ENCODE measurements at places on chromosomes 2 and 18.

DNA sequence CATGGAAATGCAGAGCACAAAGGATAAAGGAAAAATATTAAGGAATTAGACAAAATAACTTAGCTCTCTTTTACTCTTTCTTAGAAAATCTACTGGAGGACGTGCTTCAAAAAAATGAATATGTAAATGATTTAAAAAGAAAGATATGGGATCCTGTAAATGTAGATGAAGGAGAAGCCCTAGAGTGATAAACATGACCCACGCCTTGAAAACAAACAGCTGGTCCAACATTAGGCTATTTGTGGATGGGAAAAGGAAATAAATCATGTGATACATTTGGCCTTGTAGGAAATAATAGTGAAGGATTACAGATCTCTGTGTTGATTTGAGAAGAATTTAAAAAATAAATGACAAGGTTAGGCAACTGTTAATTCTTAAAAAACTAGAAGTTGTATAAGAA lies 492.1 kb upstream of the SLC39A10 start:
- DNase-seq: no peak

DNA sequence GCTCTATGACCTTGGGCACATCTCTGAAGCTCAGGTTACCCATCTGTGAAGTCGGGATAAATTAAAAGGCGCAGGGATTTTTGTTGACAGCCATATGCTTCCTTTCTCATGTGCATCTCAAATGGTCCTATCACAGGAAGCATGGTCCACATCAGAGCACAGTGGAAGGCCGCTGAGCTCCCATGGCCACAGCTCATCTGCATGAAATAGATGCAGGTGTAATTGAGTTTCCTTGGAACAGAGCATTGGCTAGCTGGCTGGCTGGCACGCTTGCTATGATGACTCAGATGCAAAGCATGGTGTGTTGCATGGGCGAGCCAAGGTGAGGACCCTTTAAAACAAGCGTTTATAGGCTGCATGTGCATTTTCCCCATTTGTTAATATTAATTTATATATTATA lies 79.3 kb downstream of the TXNL1 start:
- DNase-seq: no peak

DNA sequence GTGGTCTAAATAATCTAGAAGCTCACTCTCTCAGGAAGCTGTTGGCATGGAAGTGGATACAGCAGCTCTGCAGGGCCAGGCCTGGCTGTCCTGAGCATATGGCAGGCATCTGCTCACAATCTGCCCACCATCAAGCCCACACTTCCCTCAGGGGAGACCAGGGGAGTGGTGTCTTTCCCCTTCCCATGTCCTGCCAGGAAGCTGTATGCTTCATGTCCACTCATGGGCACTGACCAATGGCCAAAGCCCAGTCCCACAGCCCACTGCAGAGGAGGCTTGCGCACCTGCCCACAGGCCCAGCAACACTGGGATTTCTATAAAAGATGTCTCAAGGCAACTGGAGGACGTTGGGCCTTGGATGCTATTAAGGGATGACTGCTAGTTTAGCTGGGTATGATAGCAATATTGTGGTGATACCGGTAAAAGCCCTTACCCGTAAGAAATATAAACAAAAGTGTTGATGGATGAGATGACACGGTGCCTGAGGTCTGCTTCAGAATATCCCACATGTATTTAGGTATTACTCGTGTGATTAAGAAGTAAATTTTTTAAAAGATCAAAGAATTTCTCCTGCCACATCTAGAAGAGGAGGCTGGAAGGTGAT lies 106.7 kb upstream of the CTDP1 start:
- DNase-seq: no peak

GRCh38 chr2:39234754-39235153 lies 9.0 kb downstream of the CDKL4 start:
- no peak for DNase-seq

- DNase-seq: no peak
Measured at GRCh38 chr2:48795065-48795464, 39.5 kb upstream of the LHCGR start.

- no peak for DNase-seq
Measured at GRCh38 chr2:197254776-197255530, 55.6 kb downstream of the ANKRD44 start.

DNA sequence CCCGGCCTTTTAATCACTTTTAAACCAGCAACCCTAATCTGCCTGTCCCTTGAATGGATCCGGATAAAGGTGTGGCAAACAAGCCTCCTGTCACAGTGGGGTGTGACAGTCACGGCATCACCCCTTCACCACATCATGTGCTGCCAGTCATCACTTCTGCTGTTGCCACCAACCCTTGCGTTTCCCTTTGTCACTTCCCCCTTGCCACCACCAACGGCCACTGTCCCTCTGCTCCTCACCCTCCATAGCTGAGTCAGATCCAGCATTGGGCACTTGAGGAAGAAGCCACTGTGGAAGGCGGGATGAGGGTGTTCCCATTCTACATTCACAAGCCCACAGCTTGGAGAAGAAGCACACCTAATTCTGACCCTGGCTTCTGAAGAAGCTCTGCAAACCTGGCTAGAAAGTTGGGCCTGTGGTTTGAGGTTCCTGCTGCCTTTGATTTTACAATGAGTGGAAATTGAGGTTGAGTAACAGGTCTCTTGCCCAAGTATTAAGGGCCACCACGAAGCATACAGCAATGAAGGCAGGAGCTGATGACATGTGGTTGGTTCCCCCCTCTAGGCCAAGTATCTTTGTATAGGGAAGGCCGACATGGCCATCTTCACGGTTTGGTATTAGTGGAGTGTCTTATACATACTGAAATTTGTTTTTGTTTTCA lies 22.9 kb upstream of the DARS1 start:
- DNase-seq: no peak

DNA sequence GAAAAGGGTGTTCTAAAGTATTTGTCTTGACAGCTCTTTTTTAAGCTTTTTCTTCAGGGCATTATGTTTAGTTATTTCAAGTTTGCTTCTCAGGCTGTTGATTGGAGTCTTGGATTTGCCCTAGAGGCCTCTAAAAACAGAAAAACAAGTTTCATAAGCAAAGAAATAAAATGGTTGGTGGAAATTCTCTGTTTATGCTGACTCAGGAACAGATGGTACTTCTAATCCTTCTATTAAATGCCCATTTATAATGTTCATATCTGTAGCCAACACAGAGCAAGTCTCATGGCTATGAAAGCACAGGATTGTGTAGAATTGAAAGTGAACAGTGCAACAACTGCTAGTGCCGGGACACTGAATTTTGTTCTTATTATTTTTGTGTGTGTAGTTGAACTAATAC lies 60.4 kb downstream of the KCNJ3 start:
- no peak for DNase-seq

- DNase-seq: no peak
Measured at GRCh38 chr18:13657974-13658373, 68.4 kb downstream of the FAM210A start.

DNA sequence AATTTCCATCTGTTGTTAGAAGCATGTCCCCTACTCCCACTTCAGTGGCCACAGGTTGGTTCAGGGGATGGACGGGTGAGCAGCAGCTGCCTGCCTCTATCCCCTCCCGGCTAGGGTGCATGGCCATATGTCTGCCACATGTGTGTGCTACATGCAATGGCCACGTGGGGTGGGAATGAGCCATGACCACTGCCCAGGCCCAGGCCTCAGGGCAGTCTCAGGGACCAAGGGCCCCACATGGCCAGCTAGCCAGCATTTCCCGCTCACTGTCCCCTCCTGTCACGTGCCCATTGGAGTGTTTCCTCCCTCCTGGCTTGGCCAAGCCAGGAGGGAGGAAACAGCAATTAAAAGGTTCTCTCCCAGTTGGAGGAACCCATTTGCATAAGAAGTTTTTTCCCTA lies 117.1 kb downstream of the KCNS3 start:
- DNase-seq: no peak

GRCh38 chr18:111306-112014 lies 46.9 kb upstream of the USP14 start:
- peak; percentile 70 for DNase-seq

DNA sequence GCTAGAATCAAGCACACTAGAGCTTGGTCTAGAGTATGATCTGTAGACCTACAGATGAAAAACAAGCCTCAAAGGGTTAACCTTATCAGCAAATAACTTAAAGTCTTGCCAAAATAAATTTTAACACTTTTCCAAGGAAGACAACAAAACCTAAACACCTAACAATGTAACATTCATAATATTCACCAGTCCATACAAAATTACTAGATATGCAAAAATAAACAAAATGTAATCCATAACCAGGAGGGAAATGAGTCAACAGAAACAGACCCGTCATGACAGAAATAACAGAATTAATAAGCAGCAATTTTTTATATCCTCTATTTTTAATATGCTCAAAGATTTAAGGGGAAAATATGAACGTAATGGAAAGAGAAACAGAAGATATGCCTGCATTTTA lies 36.1 kb downstream of the TRAK2 start:
- no peak for DNase-seq

- no peak for DNase-seq
Measured at GRCh38 chr2:127877626-127878025, 8.1 kb downstream of the AMMECR1L start.

GRCh38 chr2:100640431-100641124 lies 77.8 kb downstream of the PDCL3 start:
- no peak for DNase-seq

GRCh38 chr2:71747559-71747958 lies 294.2 kb downstream of the DYSF start:
- no peak for DNase-seq

DNA sequence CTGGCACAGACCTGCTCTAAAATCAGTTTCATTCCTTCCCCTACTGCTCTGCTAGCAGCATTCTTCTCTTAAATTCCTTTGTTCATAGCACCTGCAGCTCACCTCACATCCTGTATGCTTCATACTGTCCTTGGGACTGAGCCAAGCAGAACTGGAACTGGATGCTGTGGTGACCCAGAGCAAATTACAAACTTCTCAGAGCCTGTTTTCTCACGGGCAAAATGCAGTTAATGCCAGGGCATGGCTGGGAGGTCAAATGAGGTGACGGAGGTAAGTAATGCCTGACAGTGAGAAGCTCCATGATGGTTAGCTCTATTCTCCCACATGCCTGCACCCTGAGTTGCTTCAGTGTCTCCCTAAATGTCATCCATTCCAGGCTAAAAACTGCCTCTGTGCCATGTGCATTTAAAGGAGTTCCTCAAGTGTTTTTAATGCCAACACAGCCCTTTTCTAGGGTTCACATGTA lies 29.7 kb downstream of the C2orf42 start:
- no peak for DNase-seq

DNA sequence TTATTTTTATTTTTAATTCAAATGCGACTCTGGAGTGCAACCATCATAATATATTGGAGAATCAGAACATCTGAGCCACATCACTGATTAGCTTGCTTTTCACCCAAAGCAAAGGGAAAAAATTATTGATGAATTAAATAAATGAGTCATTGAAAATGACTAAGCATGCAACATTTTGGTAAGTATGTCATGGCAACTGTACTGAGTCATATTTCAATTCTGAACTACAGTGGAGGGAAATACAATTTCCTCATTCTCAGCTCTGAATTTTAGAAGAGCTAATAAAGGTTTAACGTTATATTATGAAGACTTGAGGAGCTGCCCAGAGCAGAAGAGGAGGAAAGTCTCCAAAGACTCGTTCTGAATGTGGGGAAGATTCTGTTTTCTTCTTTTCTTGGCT lies 89.6 kb upstream of the CCDC68 start:
- no peak for DNase-seq

GRCh38 chr2:237297421-237298150 lies 116.4 kb downstream of the COL6A3 start:
- no peak for DNase-seq

DNA sequence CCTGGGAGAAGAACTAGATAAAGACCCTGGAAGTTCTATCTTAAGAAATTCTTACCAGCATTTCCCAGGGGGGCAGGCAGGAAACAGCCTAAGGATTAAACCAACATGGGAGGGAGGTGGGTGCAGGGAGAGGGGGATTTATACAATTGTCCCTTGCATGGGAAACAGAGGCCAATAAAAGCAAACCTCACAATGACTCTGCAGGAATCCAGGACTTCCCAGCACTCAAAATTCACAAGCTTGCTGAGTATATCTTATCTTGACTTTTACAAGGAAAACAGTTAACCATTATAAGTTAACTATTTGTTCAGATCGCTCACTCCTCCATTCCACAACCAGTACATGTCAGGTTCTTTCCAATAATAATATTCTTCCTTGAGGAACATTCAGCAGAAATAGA lies 241.3 kb downstream of the MREG start:
- peak; percentile 28 for DNase-seq

DNA sequence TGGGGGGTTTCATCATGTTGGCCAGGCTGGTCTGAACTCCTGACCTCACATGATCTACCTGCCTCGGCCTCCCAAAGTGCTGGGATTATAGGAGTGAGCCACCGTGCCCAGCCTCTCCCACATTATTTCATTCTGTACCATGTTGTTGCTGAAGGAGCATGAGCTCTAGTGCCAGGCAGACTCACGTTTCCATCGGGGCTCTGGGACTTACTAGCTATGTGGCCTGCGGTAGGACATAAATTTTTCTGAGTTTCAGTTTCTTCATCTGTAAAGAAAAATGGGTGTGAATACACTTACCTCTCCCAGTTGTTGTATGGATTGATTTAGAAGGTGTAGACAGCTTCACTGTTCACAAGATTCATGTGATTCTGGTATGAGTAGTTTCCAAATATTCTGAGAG lies 30.8 kb upstream of the CCL20 start:
- no peak for DNase-seq

GRCh38 chr2:40348665-40349064 lies 103.2 kb downstream of the SLC8A1 start:
- no peak for DNase-seq

- DNase-seq: no peak
Measured at GRCh38 chr2:4188561-4188960, 485.2 kb downstream of the DCDC2C start.

Data from HEK293T (cell line).